Astrocyte of the hippocampus (primary cell): ENCODE measurements at places on chromosomes 13 and 19.
A peak's percentile ranks its signal among the peaks of the same experiment; 100 is the strongest.

- peak; percentile 26 for DNase-seq
Observed at GRCh38 chr13:75271846-75272245, 210.1 kb downstream of the TBC1D4 start.

DNA sequence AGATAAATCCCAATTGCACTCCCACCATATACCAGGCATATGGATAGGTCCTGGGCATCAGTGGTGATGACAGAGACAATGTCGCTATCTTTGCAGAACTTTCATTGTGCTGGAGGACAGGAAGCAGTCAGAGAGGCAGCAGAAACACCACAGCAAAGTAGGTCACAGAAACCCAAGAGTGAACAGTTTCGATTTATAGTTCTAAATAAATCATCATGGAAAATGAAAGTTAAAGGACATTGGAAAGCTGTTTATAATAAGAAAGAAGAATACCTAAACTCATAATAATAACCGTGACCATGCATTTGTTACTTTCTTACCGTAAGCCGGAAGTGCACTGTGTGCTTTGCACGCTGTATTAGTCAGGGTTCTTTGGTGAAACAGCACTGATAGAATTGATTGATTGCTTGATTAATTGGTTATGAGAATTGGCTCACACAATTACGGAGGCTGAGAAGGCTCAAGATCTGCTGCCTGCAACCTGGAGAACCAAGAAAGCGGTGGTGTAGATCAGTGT lies 38.9 kb downstream of the ALOX5AP start:
- DNase-seq = no peak

- DNase-seq = no peak
Observed at GRCh38 chr13:43787518-43787891, 733 bp upstream of the ENOX1 start.

DNA sequence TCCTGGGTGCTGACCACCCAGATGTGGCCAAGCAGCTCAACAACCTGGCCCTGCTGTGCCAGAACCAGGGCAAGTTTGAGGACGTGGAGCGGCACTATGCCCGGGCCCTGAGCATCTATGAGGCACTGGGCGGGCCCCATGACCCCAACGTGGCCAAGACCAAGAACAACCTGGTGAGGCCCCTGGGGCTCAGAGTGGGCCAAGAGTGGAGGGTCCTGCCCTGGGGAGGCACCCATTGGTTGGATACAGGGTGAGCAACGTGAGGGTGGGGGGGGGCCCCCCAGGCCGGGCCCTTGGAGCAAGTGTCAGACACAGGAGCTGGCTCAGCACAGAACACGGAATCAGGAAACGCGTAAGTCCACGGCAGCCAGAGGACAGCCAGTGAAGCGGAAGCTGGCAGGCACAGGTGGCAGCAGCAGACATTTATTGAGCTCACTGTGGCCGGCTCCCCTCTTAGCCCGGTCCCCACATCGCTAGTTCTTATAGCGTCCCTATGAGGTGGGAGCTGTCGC lies 8.9 kb downstream of the KLC3 start:
- DNase-seq = no peak

- no peak for DNase-seq
Observed at GRCh38 chr19:50791594-50792271, 1.5 kb downstream of the ACP4 start.

GRCh38 chr13:22776394-22777186 lies 404.2 kb upstream of the SGCG start:
- DNase-seq = no peak

DNA sequence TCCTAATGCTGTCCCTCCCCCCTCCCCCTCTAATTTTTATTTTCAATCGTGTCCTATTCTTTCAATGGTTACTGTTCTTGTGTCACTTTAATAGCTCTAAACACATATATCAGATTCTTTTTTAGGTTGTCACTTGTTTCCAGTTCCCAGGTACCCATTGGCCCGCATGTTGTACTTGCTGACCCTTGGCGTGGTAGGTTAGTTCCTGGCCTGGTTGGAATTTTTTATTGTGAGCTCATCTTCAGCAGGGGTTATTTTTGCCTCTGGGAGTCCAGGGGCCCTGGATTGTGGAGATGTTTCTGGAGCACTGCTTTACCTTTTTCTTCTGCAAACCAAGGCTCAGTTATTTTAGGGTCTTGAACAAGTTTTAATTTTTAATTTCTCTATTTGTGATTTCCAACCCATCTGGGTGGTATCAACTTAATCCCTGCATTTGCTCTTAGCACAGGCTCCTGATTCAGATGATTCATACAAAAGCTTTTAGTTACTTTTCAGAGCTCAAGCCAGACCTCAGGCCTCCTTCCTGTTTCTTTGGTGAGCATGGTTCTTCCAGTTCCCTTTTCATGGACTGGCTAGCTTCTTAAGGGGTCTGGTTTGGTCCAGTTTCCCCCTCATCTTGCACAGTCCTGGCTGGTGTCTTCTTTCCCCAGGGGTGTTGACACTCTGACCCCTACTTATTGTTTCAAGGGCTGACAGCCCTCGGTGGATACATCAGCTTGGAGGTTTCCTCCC lies 220.5 kb downstream of the TM9SF2 start:
- no peak for DNase-seq

DNA sequence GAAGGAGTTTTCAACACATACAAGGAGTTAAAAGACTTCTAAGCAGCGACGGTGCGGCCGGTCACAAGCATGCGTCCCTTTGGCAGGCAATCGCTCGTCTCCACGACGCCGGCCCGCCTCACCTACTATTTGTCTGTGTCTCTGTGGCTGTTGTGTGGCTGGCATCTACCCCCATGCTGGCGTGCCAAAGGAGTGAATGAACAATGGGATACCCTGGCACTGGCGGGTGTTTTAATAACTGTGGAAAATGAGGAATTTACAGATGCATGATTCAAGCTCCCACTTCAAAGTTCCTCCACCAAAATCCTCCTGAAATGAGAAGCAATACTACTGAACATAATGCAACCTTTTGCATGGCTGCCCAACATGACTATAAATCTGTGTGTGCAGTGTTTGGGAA lies 176.6 kb downstream of the KLF5 start:
- DNase-seq = peak; percentile 89

GRCh38 chr19:36377541-36378178 lies 1.3 kb downstream of the ZFP14 start:
- no peak for DNase-seq

- no peak for DNase-seq
Observed at GRCh38 chr13:73278186-73278585, 219.4 kb downstream of the KLF5 start.

DNA sequence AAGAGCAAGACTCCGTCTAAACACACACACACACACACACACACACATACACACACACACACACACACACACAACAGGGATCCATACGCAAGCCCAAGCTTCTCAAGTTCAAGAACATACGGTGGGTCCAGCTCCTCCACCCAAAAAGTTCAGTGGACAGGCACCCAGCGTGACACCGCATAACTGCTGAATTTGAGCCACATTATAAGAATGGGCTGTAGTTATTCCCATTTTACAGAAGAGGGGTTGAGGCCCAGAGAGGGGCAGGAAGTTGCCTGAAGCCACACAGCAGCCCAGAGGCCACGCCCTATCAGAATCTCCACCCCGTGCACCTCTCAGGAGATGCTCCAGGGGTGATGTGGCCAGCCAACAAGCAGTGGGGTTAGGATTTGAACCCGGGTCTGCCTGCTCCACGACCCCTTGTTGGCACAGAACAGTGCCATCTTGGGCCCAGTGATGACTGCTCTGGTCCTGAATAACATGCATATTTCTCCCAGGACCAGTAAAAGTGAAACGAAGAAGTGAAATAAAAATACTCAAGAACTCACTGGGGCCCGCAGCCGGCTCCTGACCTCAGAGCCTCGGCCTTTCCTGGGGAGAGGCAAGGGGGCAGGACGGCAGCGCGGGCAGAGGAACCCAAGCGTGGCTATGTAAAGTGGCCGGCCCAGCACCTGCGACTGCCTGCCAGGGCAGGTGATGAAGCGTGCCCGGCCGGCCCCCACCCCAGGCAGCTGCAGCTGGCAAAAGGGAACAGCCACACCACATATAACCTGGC lies 61.9 kb downstream of the AP1M1 start:
- no peak for DNase-seq

DNA sequence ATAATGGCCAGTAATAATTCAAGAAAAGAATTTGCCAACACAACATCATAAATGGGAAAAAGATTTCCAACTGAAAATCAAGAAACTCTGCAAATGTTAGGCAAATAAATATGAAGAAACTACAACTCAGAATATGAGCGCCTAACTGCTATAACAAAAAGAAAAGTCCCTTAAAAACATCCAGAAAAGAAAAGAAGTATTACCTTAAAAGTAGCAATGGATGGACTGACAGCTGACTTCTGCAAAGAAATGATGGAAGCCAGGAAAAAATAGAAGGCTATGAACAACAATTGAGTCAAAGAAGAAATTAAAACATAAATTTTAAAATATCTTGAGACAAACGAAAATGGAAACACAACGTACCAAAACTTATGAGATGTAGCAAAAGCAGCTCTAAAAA lies 482.3 kb upstream of the ZNF507 start:
- no peak for DNase-seq

DNA sequence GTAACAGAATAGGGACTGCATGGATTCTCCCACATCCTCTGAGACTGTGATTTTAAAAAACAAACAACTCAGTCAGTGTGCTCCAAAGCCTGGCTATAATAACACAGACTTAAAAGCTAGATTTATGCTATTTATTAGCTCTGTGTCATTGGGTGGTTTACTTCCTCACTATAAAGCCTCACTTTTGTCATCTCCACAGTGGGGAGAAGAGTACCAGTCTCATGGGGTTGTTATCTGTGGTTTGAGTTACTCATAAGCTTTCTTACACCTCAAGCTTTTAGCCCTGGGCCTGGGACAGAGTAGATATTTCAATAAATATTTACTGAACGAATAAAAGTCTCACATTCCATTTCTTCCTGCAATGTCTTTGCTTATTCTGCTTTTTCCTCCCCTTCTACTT lies 5.3 kb downstream of the RNASEH2B start:
- DNase-seq = peak; percentile 23

- DNase-seq = no peak
Observed at GRCh38 chr13:31978021-31978420, 53.6 kb upstream of the FRY start.

GRCh38 chr13:46632176-46632575 lies 79.2 kb downstream of the LRCH1 start:
- DNase-seq = no peak

DNA sequence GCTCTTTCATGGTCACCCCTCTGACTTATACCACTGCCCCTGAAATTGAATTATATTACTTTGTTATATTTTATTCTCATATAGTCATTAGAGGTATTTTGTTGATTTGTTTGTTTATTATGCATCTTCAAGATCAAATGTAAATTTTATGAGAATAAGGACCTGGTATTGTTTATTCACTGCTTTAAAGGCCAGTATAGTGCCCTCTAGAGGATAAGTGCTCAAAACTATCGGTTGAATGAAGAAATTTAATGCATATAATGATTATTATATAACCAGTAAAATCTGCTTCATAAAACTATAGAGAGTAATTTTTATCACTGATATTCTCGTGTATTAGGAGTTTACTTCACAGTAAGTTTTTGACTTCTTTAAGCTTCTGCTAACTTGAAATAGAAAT lies 1401.9 kb downstream of the SLITRK1 start:
- no peak for DNase-seq

GRCh38 chr13:26132756-26133155 lies 80.9 kb upstream of the SHISA2 start:
- DNase-seq = peak; percentile 7

DNA sequence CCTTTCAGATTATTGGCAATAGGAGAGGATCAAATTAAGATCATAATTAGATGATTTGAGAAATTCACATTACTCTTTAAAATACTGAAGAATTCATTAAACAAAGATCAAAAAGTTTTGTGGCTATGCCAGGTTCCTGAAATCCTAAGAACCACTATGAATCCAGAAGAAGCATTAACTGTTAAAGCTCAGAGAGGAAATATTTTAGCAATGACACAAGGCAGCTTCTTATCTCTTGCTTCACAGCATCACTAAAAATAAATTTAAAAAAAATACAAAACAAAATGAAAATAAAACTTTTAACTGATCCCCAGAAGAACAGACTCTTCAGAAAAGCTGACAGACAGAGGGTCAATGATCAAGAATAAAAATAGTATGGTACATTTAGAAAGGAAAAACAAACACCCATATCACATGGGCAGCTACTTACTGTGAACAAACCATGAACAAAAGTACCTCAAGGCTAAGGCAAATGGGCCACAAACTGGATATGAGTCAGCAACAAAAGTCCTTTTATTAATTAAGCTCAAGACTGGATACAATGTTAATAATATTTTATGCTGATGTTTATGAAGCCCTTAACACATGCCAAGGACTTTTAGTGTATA lies 19.6 kb downstream of the RNF6 start:
- peak; percentile 43 for DNase-seq

- peak; percentile 74 for DNase-seq
Observed at GRCh38 chr13:71864094-71864985, 2.7 kb downstream of the DACH1 start.

GRCh38 chr13:113539822-113540221 lies 44.7 kb upstream of the TFDP1 start:
- DNase-seq = no peak

- DNase-seq = no peak
Observed at GRCh38 chr19:41893899-41894298, 10.9 kb downstream of the ARHGEF1 start.

GRCh38 chr19:29813642-29814041 lies 1.9 kb downstream of the CCNE1 start:
- no peak for DNase-seq

DNA sequence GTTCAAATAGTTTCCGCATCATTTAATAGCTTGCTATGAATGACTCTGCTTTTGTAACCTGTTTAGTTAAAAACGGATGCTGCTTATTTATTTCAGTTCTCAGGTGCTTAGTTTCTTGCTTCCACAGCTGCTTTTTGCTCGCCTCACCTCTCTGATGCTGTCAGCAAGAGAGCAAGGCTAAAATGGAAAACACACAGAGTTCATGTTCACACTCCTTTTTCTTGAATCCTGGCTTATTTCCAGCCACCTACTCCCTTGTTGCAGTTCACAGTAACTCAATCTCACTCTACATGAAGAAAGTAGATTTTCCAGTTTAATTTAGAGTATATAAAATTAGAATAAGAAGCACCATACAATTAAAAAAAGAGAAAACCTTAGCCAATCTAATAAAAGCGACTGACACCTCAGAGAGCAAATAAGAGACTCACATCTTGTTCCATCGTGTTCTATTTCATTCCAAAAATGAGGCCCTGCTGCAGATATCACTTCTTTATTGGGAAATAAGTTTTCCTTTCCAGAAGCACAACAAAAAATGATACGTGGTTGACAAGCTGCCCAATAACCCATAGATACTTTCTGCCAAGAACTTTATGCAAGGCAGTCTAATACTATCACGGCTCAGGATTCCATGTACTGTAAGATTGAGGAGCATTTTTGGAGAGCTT lies 326.1 kb upstream of the SLITRK1 start:
- peak; percentile 5 for DNase-seq

DNA sequence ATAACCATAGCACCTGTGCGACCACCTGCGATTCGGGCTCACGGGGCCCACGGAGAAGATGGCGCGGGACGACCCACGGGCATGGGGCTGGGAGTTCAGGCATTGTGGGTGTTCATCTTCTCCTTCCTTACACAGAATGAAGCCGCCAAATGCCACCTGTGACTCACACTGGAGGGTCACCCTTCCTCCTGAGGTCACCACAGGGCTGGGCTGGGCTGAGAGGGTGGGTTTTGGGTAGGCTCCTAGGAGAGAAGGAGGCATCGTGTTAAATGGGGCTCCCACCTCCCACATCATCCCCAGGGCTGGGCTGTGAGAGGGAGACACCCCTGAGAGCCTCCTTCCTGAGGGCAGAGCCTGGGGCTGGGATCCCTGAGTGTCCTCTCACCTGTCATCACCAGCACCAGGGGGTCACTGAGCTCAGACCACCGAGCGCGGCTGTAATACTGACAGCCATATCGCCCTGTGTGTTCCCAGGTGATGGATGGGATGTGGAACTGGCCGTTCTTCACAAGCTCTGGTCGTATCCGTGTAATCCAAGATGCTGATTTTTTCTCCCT lies 1.4 kb downstream of the LILRB2 start:
- no peak for DNase-seq
